NCI-H1092 (cell line): ENCODE measurements at places on chromosomes 5 and 9.

DNA sequence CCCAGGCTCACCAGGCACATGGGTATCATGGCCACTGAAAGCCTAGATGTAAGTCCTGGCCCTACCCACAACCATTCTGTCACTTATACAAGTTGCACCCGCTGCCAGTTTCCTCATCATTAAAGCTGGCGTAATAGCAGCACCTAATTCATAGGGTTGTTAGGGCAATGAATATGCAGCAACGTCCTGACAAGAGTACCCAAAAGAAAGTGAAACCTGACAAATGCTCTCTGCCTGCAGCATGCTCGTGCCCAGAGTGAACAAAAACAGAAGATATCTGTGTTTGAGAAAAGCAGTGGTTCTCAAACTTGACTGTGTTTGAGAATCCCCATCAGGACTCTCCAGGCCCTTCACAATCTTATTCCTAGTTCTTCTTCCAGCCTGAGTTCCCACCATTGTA is 632.4 kb downstream of the SEMA5A start:
- DNase-seq = no peak

- DNase-seq = no peak
These were observed 70.1 kb downstream of the FBXO4 start for GRCh38 chr5:41995193-41995592.

DNA sequence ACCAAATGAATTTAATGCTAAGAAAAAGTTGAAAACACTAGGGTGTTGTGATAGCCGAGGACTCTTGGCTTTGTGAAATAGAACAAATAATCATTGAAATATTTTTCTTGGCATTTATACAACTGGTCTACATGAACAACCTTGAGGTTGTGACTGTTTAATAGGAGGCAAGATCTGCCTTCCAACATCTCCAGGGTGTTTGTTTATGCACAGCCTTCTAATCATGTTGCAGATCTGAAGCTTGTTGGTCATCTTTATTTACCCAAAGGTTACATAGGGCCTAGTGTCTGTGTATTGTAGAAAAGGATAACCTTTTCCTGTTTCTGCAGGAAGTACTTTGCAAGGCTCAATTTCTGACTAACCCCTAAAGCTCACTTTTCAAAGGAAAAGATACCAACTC is 65.2 kb upstream of the RANBP3L start:
- no peak for DNase-seq

DNA sequence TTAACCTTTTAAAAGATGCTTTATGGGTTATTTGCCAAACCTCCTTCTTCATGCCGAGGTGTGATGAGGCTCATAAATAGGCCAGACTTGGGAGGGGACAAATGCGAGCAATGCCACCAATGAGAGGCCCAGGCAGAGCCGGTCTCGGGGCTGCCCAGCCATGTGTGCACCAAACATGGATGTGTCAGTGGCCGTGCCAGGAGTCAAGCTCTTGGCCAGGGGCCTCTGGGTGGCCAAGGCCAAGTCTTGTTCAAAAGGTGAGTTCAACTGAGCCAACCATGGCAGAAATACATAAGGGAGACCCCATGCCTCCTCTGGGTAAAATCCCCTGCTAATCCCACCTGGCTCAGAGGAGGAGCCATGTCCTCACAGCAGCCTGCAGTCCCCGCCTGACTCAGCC is 10.9 kb upstream of the LCN15 start:
- DNase-seq = no peak

DNA sequence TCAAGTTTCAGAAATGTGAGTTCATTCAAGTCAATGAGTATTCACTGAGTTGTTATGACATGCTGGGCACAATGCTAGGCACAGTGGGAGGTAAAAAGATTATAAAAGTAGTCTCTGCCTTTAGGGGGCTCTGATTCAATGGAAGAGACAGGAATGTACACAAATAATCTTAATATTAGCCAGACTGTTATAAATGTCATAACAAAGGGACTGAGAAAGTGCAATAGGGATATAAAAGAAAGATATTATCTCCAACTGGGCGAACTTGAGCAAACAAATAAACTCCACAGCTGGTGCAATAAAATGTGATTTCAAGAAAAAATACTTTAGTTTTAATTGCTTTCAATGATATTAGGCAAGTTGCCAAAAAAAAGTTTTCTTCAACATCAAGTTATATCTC is 755.2 kb downstream of the BRINP1 start:
- no peak for DNase-seq
